NCI-H510A (cell line): ENCODE measurements at places on chromosomes 13 and 19.

DNA sequence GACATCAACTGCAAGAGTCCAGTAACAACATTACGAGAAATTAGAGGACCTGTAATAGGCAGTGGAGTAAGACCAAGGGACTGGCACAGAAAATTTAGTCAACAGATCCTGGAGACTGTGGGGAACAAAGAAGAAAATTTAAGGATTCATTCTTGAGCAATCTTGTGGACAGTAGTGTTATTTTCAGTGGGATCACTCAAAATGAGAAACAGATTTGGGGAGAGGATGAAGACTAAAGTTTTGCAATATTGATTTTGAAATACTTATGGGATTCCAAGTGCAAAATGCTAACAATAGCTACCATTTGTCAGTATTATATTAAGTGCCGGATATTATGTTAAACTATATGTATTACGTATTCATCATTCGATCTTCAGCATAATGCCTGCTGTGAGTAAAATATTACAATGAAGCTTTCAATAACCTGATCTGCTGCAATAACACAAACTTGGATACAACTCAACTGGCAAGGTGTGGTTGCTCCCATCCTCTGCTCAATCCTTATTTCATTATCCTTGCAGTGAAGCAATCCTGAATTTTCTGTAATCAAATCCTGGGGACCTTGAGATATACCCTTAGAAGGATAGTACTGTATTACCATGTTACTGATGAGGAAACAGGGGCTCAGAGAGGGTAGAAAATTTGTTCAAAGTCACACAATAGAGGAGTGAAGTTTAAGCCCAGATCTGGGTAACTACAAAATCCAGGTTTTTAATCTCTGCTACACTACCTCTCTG is 84.2 kb downstream of the SACS start:
- no peak for DNase-seq

GRCh38 chr13:28429685-28430290 is 65.1 kb downstream of the FLT1 start:
- DNase-seq = no peak

GRCh38 chr13:44972956-44973581 is 16.2 kb downstream of the NUFIP1 start:
- DNase-seq = no peak

GRCh38 chr19:36547001-36547732 is 19.1 kb upstream of the ZNF260 start:
- no peak for DNase-seq

- DNase-seq = no peak
These were observed 6.4 kb downstream of the PGLS start for GRCh38 chr19:17517898-17518297.

DNA sequence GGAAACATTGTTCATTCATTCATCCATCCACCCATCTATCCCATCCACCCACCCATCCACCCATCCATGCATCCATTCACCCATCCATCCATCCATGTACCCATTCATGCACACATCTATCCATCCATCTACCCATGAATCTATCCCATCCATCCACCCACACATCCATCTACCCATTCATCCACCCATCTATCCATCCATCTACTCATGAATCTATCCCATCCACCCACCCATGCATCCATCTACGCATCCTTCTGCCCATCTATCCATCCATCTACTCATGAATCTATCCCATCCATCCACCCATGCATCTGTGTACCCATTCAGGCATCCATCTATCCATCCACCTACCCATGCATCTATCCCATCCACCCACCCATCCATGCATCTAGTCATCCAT is 51.6 kb upstream of the URI1 start:
- no peak for DNase-seq

GRCh38 chr19:17616961-17617806 is 61.7 kb downstream of the COLGALT1 start:
- DNase-seq = no peak

GRCh38 chr13:113837560-113838355 is 26.1 kb downstream of the GAS6 start:
- DNase-seq = peak; percentile 71

GRCh38 chr19:44142059-44142433 is 692 bp downstream of the ZNF234 start:
- DNase-seq = no peak

GRCh38 chr19:5954293-5954692 is 23.6 kb downstream of the RANBP3 start:
- DNase-seq = no peak

DNA sequence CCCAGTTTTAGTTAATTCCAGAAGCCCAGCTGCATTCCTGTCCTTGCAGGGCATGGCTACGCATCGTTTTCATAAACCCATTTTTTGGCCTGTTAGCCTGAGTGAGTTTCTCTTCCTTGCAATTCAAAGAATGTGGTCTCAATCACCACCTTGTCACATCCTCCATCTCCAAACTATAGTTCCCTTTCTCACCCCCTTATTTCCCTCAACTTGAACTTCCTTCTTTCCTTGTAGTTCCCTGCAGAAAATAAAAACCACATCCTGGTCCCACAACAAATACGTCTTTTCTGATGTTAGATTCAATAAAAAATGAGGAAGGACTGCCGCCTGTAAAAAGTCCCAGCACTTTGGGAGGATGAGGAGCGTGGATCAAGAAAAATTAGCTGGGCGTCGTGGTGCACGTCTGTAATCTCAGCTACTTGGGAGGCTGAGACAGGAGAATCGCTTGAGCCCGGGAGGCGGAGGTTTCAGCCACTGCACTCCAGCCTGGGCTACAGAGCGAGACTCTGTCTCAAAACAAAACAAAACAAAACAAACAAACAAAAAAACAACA is 13.2 kb downstream of the ADGRE3 start:
- no peak for DNase-seq

GRCh38 chr19:17718947-17719711 is at the start of gene MAP1S:
MAP1S (plus strand) TSS chr19:17719480; CDS start chr19:17719503, 23 bp downstream.
- no peak for DNase-seq

DNA sequence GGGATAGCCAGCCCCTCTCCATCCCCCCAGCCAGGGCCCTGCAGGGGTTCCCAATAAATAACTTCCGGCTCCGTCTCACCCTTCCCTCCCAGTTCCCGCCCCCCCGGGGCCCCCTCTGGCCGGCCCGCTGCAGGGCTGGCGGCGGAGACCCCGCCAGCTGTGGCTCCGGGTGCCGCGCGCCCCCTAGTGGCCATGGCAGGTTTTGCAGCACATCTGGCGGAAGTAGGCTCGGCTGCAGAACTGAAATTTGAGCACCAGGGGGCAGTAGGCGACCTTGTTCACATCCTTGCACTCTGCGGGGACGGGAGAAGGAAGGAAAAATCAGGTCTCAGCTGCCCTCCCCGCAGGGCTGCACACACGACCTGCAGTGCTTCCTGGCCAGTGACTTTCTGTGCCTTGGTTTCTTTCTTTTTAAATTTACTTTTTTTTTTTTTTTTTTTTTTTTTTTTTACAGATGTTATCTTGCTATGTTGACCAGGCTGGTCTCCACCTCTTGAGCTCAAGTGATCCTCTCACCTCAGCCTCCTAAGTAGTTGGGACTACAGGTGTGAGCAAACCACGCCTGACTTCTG is 3.6 kb upstream of the MYO1F start:
- no peak for DNase-seq

- no peak for DNase-seq
These were observed 26.1 kb upstream of the CYP2A7 start for GRCh38 chr19:40907968-40908735.

GRCh38 chr13:38697197-38697596 is 10.3 kb downstream of the FREM2 start:
- no peak for DNase-seq

DNA sequence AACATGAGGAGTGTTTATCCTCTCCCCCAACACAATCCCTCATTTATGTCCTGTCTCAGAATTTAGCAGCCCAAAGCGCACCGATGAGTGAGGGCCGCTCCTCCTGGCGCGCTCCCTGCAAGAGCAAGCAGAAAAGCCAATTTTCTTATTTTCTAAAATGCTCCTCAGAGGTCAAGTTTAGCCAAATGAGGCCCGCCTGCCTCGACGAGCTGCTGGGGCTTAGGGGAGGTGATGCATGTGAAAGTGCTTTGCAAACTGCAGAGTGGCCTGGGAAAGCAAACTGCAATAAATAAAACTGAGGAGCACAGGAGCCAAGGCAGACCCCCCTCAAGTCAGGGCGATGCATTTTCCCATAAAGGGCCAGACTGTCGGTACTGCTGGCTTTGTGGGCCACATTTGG is 29.0 kb downstream of the CAPS start:
- no peak for DNase-seq

- peak; percentile 94 for DNase-seq
These were observed at the start of gene KMT2B for GRCh38 chr19:35717665-35718344. KMT2B (plus strand) TSS chr19:35718003; CDS start chr19:35718019, 16 bp downstream.

- DNase-seq = no peak
These were observed 140.2 kb downstream of the TNFSF13B start for GRCh38 chr13:108409730-108410129.
